ENCODE measurements at places on chromosomes 3 and 15.

DNA sequence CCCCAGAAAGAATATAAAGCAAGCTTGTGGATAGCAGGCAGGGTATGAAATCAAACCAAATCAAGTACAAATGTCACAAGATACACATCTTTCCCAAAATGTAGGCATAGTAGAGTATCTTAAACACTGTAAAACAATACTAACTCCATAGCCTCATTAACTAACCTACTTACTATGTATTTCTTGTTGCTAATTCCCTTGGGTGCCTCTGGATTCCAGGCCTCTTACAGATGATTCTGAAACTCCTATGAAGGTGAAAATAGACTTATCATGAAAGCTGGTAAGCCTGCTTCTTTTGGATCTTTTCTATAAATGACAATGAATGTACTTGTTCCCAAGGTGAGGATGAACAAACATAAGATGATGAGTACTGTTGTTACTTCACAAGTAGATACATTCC lies 93.8 kb downstream of the FRMD5 start:
- DNase-seq, result no peak

GRCh38 chr3:190811775-190812480 lies 50.6 kb downstream of the GMNC start:
- DNase-seq, result no peak

DNA sequence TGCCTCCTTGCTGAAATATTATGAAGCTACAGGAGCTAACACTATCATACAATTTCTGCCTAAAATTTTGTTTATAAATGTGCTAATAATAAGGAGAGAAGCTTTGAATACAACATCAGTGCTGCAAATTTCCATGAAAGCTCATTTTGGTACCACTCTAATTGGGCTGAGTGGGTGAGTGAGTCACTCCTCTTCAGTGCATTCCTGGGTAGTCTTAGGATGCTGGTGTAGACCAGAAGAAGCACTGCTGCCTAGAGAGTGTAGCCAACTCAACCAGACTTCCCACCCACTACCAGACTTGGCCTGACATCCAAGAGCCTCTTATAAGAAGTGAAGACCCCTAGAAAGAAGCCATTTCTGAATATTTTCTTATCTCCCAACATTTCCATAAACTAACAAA lies 32.5 kb upstream of the CCDC54 start:
- DNase-seq, result no peak

DNA sequence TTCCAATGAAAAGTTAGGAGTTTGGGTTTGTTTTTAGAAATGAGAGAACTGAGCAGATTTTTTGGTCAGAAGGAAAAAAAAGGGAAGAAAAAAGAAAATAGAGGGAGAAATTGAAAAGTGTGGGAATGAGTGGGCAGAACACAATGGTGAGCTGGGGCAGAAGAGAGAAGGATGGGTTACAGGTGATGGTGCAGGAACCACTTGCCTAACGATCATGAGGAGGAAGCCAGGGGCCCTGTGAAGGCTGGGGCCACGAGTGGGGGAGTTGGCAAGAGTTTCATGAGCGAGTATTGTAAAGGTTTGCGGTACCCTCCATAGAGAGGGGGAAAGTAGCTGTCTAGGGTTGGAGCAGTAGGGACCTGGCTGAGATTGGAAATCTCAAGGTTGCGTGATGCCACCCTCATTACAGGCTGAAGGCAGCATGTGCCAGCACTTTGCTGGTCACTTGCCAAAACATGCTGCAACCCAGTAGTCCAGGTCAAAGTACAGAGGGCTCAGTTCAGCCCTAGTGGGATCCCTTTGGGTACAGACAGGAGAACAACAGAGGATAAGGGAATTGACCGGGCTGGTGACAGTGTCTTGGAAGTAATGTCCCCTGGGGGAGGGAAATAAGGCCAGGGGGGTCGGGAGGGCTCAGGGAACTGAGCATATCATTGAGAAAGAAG lies 6.6 kb downstream of the IVD start:
- no peak for DNase-seq

DNA sequence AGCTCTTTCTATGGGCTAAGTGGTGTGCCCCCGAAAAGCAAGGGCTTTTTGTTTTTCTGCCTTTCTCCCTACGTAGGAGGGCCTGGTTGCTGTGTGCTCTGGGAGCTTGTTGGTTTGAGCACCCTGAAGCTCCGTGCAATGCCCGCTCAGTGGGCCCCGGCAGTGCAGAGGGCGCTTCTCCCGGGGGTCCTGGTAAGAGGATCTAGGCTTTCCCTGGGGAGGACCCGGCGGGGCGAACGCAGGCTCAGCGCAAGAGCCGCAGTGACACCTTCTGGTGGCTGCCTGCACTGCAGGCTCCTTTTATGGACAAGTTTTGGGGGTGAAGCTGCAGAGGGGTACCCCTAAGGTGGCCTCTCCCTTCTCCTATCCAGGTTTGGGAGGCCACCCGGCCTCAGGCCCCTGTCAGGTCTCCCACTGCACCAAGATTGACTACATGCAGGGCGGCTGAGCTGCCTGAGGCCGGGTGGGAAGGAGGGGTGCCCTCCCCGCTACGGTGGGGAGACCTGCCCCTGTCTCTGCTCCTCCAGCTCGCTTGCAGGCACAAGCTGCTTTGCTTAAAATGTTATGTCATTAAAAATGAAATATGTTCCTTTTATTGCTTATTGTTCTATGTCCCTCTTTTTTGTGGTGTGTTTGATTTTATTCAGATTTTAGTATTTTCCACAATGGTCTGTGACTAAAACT lies 387.9 kb downstream of the GABRG3 start:
- DNase-seq, result no peak

DNA sequence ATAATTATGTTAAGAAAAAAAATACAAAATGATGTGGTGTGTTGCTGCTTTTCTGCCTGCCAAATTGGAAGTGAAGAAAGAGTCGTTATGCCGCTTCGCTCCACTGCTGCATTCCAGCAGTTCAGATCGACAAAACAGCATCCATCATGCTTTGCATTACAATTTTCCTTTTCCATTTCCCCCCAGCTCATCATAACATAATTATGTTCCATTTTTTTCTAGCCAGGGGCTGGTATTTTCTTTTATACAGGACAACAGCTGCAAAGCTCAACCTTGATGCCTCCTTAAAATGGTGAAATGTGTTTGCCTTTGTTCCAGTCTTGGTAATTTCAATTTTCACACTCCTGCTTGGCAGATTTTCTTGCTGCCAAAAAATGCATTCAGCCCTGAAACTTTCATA lies 44.9 kb upstream of the KBTBD12 start:
- no peak for DNase-seq

DNA sequence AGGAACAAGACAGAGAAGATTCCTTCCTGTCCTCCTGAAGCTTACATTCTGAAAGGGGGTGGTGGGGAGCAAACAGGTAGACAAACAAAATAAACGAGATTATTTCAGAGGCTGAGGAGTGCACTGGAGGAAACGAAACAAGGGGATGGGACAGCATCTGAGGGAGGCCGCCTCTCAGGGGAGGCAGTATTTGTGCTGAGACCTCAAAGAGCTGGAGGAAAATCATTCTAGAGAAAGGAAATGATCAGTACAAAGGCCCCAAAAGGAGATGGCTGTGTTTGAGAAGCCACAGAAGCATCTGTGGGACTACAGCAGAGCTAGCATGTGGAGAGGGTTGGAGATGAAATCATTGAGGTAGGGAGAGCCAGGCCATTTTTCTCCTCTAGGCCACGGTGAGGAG lies 55.1 kb downstream of the DCLK3 start:
- no peak for DNase-seq

DNA sequence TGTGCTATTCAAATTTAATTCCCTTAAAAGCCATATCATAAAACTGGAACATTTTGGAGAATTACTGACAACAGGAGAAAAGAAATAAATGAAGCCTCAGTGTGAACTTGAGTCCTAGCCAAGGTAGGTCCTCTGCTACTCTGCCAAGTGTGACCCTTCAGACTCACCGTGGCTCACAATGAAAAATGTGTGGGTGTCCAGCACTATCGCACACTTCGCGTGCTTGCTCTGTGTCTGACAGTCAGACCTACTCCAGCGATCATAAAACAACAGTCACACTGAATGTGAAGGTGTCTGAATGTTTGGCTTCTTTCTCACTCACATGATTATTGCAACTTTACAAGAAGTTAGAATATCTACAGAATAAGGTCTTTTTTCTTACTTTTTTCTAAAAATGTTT lies 65.8 kb upstream of the TRA2B start:
- DNase-seq, result no peak

- no peak for DNase-seq
These were observed 168.4 kb upstream of the BCL6 start for GRCh38 chr3:187913617-187914033.

- no peak for DNase-seq
These were observed 40.9 kb downstream of the SAMMSON start for GRCh38 chr3:70040386-70040785.

- DNase-seq, result no peak
These were observed 701 bp downstream of the OSBPL11 start for GRCh38 chr3:125594581-125595011.

DNA sequence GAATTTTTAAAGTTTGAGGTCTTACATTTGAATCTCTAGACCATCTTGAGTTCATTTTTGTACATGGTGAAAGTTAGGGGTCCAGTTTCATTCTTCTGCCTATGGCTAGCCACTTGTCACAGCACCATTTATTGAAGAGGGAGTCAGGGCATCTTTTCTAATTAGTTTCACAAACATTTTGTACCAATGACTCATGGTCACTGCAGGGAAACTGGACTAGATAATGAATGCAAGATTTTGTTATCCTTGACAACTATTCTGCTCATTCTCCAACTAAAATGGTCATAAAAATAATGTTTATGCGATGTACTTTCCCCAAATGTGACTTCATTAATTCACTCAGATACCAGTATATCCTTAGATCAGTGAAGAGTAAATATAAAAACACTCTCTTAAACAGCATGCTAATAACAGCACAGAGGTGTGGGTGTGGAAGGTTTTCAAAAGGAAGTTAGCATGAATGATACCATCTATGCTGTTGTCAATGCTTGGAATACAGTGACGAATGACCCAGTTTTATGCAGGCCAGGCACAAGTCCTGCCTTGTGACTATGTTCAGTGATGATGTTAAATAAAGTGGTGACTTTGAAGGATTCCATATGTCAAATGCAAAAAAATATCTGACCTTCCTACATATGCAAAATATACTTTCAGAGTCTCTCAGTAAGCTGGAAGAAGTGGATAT lies 314.9 kb upstream of the TMCO5A start:
- DNase-seq, result no peak

DNA sequence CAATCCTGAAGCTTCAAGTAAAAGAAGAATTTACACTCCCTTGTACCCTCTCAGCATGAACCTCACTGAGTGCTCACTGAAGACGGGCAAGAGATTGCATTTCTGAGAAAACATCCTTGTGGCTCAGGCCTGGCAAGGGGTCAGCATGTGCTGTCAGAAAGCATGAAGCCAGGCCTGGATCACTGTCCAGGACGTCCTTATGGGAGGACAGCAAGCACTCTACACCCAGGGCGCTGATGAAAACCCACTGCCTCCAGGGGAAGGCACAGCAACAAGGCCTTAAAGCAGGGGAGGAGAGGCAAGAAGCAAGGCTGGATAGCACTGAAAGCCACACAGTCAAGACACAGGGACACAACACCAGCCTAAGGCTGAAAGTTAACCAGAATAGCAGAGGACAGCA lies 315.4 kb downstream of the OCA2 start:
- no peak for DNase-seq

DNA sequence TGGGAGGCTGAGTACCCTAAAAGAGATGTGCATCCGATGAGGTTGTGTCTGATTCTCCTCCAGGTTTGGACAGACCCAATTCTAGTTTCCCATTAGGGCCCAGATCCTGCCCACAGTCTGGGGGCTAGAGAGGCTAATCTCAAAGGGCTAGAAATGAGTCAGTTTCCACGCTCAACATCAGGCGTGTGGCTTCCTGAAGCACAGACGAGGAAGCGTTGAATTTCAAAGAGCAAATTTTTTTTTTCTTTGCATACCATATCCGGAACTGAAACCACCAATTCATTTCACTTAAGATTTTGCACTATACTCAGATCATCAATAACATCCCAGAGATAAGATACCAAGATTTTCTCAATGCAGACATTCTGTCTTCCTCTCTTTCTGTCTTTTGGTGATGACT lies 173.8 kb upstream of the BCL6 start:
- DNase-seq, result peak; percentile 71

DNA sequence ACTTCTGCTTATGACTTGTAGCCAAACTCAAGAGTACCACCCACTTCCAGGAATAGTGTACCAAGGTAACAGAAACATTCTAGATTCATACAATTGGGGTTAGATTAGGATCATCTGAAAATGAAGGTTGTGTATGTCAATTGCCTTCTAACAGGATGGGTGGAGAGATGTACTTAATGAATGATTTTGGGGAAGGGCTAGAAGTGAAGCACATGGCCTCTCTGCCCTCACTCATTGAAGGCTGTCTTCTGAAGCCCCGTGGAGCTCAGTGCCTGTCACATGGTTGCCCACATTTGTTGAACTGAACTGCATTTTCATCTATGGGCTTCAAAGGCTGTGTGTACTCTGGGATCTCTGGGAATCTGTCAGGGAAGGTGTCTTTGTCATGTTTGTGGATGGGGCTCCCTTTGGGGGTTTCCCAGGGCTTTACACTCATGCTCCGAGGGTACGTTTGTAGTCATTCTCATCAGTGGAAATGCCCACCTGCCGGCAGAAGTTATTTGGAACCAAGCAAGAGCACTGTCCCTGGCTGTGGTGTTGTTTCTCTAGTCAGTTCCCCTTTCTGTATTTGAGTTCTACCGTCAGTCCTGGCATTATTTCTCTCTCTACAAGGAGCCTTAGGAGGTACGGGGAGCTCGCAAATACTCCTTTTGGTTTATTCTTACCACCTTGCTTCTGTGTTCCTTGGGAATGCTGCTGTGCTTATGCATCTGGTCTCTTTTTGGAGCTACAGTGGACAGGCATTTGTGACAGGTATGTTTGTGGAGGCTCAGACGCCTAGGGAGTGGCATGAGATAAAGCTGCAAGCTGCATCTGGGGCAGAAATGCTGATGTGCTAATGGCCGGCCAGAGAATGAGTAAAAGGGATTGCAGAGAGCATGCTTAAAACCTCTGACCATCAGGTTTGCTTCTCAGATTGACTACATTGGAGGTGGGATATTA lies 22.4 kb downstream of the CD86 start:
- no peak for DNase-seq

DNA sequence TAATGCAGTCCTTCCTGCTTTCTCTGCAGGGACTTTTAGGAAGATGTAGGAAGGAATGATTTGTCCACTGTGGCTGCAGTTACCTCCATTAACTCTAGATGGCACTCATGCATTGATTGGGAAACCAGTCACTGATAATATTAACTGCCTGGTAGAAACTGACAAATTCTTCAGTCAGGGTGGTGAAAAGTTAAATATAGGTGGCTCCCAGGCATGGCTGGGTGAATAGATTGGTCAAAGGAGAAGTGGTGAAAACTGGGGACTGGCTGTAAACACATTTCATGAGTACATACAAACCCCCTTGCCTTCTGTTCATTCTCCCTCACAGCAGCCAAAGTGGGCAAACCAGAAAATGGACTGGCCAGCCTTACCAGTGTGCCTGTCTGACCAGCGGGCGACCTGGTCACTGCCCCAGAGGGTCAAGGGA lies 333.4 kb downstream of the THSD4 start:
- DNase-seq, result peak; percentile 18

DNA sequence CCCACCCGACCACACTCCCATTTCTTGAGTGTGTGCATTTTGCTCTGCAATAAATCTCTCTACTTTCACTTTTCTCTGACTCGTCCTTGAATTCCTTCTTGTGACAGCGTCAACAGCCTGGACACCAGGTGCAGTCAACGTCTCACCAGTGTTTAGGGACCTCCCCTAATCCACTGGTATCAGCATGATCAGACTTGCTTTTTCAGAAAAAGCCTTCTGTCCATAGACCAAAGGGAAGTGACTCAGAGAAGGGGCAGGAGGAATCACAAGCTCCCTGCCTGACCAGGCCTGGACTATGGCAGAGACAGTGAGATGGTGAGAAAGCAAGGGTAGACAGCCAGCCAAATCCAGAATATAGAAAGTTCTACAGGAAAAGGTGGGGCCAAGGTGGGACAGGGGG lies 15.5 kb downstream of the CCR5 start:
- no peak for DNase-seq

Measured in CD4-positive, alpha-beta T cell treated with Interleukin-17A for 1 hour (primary cell).